ENCODE measurements at places on chromosomes 6 and 20. TPM values are rescaled to one million over a fixed set of nuclear protein-coding genes. Genes with fewer than 3 reads are reported as not detected.

DNA sequence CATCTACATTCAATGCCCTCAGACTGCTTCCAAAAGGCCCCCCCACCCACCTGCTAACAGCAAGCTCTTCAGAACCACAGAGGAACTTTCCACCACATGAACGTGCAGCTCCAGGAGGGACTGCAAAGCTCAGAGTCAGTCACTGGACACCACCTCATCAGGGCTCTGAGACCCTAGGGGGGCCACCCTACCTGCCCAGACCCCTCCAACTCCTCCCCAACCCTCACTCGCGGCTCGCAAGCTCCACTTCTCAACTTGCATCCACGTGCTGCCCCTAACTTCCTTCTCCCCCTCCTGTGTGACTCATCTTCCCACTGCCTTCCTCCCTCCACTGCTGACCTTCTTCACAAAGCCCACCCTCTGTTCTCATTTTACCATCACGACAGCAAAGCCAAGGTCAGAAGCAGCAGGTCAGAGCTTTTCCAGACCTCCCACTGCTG is 6.5 kb downstream of the MBOAT1 start:
- DNase-seq, result no peak

GRCh38 chr20:45848969-45849582 is 8.1 kb downstream of the ACOT8 start:
- DNase-seq, result no peak

GRCh38 chr20:53149890-53150205 is 177.7 kb downstream of the TSHZ2 start:
- no peak for DNase-seq

- DNase-seq, result no peak
Observed at GRCh38 chr6:148523048-148523447, 180.4 kb downstream of the SASH1 start.

GRCh38 chr6:116439522-116440051 is 21.6 kb upstream of the CALHM6 start:
- DNase-seq, result peak; percentile 25

DNA sequence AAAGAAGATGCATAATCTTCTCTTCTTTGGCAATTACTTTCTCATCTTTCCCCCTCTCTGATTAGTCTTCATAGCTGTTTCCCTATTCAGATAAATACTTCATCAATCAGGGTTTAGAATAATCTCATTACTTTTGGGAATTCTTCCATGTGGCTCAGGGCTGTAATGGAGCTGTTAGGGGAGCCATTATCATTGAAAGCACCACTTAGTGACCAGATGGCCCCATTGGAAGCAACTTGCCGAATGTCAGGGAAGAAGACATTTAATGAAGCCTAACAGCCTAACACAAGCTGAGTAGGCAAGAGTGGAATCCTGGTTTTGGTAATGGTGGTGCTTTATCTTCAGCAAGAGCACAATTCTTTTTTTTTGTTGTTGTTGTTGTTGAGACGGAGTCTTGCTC is 45.0 kb downstream of the TIAM2 start:
- no peak for DNase-seq

GGTLC1 gene
- polyA plus RNA-seq, result not detected

MOXD1 gene
- 22.0 TPM for polyA plus RNA-seq

SYNDIG1 gene
- 4.4 TPM for polyA plus RNA-seq

ARHGAP18 gene
- 19.4 TPM for polyA plus RNA-seq

CRISP3 gene
- 0.43 TPM for polyA plus RNA-seq

PBOV1 gene
- not detected for polyA plus RNA-seq

BMP6 gene
- 1.6 TPM for polyA plus RNA-seq

Measured in muscle of leg (tissue), 16 donors.